ENCODE measurements at places on chromosomes 2 and 18.

DNA sequence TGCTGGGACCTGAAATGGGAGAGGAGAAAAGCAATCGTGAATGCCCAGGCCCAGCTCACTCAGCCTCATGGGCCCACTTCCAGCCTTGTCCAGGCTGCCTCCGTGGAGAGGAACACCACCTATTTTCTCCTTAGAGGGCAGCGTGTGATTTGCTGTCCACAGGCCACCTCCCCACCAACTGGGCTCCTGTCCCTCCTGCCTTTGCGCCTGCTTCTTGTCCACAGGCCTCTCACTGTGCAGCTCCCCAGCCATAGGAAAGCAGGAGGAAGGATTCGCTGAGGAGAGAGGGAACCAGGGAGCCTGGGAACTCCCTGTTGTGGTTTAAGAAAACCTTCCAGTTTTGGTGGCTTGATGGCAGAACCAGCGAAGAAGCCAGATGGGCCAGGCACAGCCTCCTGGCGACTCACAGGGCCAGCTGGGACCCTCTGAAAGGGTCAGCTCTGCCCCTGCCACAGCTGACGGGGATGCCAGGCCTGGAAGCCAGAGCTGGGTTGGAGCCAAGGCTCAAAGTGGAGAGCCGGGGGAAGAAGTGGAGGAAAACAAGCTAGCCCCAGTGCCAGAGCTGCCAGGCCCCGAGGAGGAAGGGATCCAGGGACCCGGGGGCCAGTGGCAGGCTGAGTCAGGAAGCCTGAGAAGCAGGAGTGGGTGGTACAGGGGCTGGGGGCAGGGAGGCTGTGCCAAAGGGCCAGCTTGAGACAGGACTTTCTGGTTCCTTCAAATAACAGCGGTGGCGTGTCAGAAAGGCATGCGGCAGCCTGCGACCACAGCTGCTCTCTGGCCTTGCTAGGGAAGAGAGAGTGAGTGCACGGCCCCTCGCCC is 9.9 kb downstream of the TMBIM1 start:
- DNase-seq, result no peak

- DNase-seq, result no peak
Observed at GRCh38 chr2:237746302-237747080, 52.1 kb upstream of the RBM44 start.

GRCh38 chr18:50429207-50429948 is 54.5 kb downstream of the SKA1 start:
- DNase-seq, result peak; percentile 29

GRCh38 chr18:44508474-44508873 is 172.2 kb upstream of the SETBP1 start:
- DNase-seq, result no peak

DNA sequence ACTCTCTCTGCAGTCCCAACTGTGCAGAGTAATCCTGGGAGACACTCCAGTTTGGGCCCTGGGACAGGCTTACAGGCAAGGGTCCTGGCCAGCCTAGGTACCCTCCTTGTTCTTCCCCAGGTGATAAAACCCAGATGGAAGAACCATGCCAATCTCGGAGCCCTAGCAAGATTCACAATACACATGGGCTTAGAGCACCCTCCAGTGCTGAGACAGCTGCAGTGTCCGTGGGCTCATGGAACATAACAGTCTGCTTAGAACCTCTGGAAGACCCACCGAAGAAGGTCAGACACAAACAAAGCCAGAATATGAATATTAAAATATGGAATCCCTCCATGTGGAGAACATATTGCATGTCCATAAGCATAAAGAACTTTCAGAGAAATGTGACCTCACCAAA is 568.1 kb downstream of the KCNJ3 start:
- DNase-seq, result no peak

- no peak for DNase-seq
Observed at GRCh38 chr2:36535099-36535498, 62.9 kb downstream of the FEZ2 start.

DNA sequence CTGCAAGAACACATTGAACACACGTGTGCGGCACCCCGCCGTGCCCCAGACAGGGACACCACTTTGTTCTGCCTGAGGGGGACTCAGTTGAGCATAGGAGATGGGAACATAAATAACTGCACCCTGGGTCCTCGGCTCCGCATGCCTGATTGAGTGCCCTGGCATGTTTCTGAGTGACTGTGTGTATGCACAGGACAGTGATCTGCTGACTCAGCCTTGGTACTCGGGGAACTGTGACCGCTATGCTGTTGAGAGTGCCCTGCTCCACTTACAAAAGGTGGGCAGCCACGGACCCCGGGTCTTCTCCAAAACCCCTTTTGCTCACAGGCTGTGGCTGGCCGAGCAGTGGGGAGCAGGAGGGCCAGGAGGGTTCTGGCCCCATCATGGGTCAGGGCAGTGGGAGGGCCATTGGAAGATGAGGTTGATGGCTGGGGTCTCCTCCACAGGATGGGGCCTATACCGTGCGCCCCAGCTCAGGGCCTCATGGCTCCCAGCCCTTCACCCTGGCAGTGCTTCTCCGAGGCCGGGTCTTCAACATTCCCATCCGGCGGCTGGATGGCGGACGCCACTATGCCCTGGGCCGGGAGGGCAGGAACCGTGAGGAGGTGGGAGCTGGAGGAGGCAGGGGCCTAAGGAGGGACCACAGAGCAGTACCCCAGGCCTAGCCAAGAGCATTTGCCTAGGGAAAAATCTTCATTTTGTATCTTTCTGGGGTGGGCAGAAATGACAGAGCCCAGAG is 16.9 kb downstream of the SH2D6 start:
- DNase-seq, result no peak

DNA sequence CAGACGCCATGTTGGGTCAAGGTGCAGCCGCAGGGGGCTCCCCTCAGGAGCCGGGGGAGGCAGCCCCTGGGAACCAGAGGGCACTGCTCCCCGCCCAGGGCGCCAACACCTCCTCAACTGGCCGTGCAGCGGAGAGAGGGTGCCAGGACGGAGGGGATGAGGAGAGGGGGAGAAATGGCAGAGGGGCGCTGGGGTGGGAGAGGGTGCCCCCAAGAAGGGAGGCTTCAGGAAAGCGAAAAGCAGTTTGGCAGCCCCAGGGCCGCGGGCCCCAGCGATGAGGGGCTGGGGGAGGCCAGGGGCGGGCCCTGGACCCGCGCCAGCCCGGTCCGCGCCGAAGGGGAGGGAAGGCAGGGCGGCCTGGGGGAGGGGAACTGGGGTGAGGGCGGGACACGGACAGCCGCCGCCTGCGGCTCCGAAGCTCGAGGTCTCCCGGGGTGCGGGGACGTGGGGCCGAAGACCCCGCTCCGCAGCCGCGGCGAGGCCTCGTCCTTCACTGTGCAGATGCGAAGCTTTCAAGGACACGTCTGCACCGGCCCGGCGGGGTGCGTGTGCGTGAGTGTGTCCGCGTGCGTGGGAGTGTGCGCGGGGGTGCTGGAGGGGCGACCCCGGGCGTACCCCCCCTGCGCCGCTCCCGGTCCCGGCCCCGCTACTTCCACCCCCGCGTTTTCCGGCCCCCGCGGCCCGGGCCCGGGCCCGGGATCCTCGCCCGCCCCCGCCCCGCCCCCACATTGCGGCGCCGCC is 1.4 kb downstream of the DNMT3A start:
- DNase-seq, result no peak

GRCh38 chr2:74575320-74575719 is 20.8 kb downstream of the DOK1 start:
- DNase-seq, result no peak

DNA sequence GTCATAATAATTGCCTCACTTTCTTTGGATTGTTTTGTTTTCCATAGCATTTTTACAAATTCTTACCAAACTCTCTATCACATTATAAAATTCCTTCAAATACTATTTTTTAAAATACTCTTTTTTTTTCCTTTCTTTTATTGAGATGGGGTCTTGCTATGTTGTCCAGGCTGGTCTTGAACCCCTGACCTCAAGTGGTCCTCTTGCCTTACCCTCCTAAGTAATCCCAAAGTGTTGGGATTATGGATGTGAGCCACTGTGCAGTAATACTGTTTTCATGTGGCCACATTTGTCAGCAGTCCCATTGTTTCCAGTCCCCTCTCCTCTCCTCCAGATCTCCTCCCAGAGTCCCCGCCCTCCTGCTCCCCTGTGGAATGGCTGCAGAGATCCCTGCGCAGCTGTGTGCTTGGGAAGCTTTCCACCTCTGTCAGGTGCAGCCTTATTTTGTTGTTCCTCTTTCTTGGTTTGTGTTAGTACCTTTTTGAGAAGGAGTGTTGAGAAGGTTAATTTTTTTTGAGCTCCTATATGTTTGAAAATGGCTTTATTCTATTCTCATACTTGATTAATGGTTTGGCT is 227.3 kb downstream of the LOXHD1 start:
- DNase-seq, result no peak

- peak; percentile 31 for DNase-seq
Observed at GRCh38 chr2:151827564-151828142, 568 bp downstream of the ARL5A start.

DNA sequence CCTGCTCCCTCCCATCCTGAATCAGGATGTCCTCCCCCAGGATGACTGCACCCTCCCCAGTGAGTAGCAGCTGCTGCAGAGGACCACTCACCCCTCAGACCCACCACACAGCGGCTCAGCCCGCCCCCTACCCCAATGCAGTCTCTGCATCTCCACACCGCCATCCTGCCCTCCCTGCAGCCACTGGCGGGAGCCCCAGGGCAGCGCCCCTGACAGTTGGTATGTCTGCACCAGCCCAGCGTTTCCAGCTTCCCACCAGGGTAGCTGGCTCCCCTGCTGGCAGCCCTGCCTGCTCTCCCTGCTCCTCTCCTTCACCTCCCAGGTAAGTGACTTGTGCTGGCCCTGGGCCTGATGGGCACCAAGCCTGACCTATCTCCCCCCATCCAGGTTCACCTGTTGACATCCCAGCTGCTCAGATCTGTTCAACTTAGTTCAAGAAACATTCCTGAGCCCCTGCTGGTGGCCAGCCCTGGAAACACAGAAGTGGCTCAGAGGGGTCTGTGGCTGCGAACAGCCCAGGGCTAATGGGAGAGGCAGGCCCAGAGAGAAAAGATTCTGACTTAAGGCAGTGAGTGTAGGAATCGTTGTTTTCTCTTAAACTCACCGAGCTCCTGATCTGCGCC is 117.7 kb upstream of the RAB6C start:
- no peak for DNase-seq

GRCh38 chr2:8252997-8253694 is 428.7 kb upstream of the ID2 start:
- DNase-seq, result no peak

- DNase-seq, result no peak
Observed at GRCh38 chr2:176071330-176072291, 12.2 kb downstream of the EVX2 start.

GRCh38 chr2:239949075-239949474 is 76.1 kb downstream of the NDUFA10 start:
- DNase-seq, result no peak

Data from hematopoietic multipotent progenitor cell treated with erythropoietin and hydrocortisone succinate and interleukin-3 and kit ligand, for 17 days (in vitro differentiated cells).